ENCODE measurements at places on chromosomes 1 and 21.

GRCh38 chr1:116722016-116722838 is 32.0 kb upstream of the CD2 start:
- DNase-seq = no peak

DNA sequence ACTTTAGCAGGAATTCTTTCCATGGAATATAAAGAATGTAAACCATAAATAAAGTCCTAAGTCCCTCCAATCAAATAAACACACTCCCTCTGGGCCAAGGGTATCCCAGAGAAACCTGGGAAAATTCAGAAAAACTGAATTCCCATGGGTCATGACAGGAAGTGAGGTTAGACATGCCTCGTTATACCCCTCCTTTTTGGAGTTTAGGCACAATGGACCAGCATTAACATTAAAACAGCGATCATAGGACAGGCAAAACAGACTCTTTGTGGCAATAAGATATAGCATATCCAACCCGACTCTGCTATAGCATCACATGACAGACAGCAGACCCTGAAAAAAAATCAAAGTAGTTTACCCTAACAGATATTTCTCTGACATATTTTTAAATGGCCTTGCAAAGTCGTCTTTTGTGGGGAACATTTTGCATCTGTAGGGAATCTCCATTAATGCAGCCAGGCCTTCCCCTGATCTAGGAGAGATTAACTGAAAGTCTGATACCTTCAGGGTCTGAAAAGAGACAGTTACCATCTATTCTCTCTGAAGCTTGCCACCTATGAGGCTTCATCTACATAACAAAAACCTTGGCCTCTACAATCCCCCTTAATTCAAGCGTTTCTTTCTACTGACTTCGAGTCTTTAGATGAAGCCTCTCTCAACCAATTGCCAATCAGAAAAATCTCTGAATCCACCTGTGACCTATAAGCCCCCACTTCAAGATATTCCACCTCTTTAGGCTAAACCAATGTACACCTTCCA is 143.0 kb upstream of the KCNK1 start:
- no peak for DNase-seq

DNA sequence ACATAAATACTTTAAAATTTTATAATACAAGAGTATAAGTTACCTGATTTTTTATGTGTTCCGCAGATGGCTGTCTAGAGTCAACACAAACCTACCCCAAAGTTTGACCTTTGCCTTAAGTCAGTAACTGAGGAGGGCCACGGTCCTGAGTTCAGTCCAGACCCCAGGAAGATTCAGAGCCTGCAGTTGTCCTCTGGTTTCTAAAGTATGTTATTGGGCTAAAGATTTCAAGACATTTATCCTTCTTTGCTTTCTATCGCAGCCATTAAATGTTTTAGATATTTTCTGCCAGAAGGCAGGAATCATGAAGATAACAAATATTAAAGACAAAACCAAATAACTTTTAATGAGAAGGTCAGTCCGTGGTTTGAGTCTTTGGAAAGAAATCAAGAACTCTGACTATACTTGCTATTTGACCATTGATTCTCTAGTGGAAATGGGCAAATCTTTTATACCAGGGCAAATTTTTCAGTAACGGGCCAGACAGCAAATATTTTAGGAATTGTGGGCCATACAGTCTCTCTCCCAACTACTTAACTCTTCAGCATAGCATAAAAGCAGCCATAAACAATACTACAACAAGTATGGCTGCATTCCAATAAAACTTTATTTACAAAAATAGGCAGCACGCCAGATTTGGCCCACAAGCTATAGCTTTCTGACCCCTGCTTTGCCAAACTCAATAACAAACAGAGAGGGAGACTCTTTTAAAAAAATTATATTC is 38.0 kb upstream of the HAO2 start:
- DNase-seq = peak; percentile 54

DNA sequence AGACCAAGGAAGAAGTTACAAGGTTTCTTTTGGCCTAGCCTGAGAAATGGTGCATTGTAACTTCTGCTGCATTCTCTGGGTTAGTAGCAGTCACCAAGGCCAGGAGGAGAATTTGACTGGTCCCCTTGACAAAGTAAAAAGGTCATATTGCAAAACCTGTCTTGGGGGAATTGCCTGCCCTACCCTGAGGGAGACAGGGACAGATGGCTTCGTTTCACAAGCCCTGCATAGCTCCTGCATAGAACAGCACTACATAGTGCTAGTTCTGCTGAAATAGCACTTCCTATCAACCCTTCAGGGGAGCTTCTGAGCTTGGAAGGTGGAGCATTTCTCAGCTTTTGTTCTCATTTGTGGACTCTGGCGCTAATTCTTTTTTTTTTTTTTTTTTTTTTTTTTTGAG is 20.4 kb upstream of the AK2 start:
- no peak for DNase-seq

DNA sequence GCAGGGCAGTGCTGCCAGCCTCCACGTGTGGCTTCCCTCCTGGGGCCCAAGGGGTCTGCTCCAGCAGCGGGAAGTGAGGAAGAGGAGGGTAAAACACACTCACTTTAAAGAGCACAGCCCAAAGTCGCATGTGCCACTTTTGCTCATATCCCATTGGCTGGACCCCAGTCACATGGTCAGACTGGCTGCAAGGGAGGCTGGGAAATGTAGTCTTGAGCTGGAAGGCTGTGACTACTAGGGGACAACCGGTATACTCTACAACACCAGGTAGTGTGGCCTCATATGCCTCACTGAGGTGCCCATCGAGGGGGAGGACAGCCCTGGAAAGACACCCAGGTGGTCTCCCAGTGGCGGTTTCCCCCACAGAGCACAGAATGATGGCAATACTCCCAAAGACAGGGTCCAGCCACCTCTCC is 45.2 kb downstream of the CAMK2N1 start:
- no peak for DNase-seq

- DNase-seq = no peak
These were observed 197.6 kb downstream of the SIPA1L2 start for GRCh38 chr1:232432313-232432712.

- no peak for DNase-seq
These were observed 39.0 kb downstream of the TBX19 start for GRCh38 chr1:168319691-168320090.

GRCh38 chr1:98677288-98677687 is 15.8 kb downstream of the SNX7 start:
- no peak for DNase-seq

DNA sequence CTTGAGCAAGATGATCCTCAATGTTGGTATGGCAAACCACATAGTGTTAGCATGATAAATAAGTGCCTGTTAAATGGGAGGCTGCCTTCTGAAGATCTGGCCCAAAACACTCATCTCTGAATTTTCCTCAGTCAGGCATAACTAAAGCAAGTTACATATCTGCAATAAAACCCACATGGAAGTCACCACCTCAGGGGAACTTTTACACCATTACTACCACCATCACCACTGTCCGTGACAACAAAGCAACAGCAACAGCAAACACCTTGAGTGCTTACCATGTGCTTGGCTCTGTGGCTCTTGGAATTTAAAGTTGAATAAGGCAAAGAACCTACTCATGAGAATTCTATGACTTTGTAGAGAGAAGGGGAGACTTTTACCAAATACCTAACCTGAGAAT is 233.0 kb downstream of the ASTN1 start:
- no peak for DNase-seq

- peak; percentile 42 for DNase-seq
These were observed 193.8 kb upstream of the EDN2 start for GRCh38 chr1:41678111-41678878.

DNA sequence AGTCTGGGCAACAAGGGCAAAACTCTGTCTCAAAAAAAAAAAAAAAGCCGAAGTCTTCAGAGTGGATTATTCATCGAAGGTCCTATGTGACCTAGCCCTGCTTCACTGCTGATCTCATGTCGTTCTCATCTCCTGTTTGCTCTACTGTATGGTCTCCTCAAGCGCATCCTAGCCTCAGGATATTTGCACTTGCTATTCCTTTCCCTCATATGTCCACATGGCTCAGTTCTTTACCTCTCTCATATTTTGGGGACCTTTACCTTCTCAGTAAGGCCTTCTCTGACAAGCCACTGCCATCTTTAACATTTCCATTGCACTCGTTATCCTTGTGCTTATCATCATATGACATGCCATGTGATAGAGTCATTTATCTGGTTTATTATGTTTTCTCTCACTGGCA is 2.6 kb downstream of the TBCE start:
- no peak for DNase-seq

DNA sequence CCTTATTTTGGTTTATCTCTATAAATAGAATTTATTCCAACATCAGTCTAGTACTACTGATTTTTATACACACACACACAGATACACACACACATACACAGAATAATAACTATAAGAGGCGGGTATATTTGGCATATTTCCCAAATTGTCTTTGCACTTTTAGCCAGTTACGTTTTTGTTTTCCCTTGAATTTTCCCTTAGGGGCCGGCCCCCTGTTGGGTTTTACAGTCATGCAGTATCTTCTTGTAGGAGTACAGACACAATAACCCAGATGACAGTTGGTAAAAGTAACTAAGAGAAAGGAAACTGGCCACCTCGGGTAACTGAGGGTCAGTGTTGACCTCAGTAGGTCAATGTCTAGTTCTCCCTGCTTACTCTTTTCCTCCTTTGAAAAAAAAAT is 50.9 kb downstream of the DISP1 start:
- no peak for DNase-seq

DNA sequence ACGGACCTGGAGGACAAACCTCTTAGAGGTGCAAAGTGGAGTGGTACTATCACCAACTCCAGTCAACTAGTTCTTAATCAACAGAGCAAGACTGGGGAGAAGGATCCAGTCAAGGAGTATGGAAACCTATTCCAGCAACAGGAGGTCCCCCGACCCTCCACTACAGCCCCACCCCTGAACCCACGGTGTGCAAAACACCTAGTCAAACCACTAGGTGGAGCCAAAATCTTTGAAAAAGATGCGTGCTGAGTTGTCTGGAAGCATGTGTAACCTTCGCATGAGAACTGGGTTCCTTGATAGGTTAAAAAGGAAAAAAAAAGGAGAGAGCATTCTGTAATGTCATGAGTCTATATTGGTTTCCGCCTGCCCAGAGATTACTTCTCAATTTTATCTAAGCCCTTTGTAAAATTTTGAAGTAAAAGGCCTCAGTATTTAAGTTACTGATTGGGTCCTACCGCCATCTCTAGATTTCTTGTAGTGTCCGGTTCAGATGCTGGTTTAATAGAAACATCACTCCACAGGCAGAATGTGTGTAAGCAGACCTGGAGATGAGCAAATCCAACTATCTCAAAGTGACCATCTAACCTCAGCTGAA is 81.9 kb upstream of the HAO2 start:
- no peak for DNase-seq

- no peak for DNase-seq
These were observed 49.6 kb upstream of the ADAR start for GRCh38 chr1:154657556-154657955.

DNA sequence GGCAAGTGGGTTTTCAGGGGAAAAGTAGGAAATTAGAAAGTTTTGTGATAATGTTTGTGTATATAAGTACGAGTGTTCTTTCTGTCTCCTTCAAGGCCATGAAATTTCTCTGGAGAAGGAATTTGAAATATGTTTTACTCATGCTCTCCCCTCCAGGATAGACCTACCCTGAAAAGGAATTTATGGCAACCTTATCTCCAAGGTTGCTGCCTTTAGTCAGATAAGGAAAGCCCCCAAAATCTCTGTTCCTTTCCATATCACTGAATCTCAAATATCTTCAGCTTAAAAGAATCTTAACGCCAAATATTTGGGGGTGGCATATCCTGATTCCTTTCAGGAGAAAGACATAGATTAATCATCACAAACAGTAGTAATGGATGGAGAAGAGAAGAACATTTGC is 499 bp upstream of the C4BPB start:
- no peak for DNase-seq

- DNase-seq = no peak
These were observed 421 bp downstream of the PSRC1 start for GRCh38 chr1:109282497-109282951.

DNA sequence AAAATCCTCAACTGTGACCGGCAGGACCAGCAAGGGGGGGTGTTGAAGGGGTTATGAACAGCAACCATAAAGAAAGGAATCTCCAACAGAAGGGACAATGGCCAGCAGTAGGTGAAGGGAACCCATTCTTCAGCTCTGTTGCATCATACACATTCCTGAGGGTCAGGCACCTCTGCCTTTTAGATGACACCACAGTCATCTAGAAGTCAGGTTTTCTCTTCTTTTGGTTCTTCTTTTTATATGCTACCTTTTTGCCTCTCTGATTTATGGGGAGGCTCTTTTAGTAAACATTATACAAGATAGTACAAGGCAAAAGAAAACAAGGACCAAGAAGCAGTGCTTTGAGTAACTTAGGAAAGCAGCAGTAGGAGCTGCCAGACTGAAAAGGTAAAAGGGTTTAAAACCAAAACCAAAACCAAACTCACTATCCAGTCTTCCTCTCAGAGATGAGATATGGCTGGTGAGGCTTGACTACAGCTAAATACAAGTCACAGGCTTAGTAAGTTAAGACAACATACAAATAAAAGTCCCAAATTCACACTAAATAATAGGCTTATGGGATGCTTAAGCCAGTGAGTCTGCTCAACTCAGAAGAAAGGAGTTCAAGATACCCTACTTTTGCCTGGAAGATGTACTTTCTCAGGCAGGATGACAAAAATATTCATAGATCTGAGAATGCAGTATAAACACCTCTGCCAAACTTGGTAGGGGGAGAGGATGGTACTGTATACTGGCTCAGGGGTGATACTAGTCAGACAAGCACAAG is 4.1 kb downstream of the TEX38 start:
- DNase-seq = no peak

- DNase-seq = no peak
These were observed 31.1 kb upstream of the HSD3B1 start for GRCh38 chr1:119475866-119476439.

GRCh38 chr1:72433591-72433990 is 151.3 kb upstream of the NEGR1 start:
- no peak for DNase-seq

GRCh38 chr1:197468543-197469175 is 200.6 kb downstream of the CRB1 start:
- DNase-seq = no peak

GRCh38 chr1:89615676-89616598 is 17.0 kb upstream of the LRRC8C start:
- DNase-seq = no peak

GRCh38 chr1:35574655-35575415 is 1.7 kb downstream of the TFAP2E start:
- no peak for DNase-seq

Data from BJ (cell line).